ENCODE measurements at places on chromosomes 12 and 14.

DNA sequence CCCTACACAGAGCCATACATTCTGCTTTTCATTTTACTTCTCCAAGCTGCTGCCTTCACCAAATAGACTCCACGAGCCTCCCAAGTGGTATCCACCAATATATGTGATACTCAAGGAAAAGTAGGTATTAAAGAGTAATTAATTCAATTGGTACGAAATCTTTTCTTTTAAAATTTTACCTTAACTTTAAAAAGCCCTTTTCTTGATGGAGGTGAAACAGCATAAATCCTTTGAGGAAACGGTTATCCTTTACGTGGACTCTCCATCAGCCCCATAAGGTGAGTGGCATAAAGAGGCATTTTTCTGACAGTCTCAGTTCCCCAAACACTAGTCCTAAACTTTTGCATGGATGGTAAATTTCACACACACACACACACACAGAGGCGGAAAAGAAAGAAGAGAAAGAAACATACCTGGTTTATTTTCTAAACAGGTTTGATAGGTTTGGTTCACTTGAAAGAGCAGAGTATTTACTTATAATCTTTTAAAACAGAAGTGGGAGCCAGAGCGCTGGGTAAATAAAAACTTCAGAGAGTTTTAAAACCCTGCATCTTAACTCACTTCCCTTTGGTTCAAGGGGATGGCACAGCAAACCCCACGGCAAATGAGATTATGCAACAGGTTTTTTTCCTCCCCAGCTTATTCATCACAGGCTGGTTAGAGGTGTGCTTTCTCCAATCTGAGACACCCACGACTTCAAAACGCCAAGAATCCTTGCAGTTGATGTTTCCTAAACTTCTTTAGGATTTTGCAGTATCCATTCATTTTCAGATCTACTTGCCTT, 1.9 kb downstream of the DUSP16 start:
- no peak for DNase-seq

GRCh38 chr14:82230748-82231147, 697.1 kb upstream of the SEL1L start:
- DNase-seq, result no peak

GRCh38 chr12:4084573-4084972, 189.0 kb upstream of the CCND2 start:
- DNase-seq, result no peak

GRCh38 chr14:92105893-92106142, 564 bp downstream of the ATXN3 start:
- DNase-seq, result no peak

- DNase-seq, result no peak
Observed at GRCh38 chr14:98165976-98166375, 1106.0 kb downstream of the BCL11B start.

- no peak for DNase-seq
Observed at GRCh38 chr14:95070748-95071435, 86.4 kb downstream of the DICER1 start.

DNA sequence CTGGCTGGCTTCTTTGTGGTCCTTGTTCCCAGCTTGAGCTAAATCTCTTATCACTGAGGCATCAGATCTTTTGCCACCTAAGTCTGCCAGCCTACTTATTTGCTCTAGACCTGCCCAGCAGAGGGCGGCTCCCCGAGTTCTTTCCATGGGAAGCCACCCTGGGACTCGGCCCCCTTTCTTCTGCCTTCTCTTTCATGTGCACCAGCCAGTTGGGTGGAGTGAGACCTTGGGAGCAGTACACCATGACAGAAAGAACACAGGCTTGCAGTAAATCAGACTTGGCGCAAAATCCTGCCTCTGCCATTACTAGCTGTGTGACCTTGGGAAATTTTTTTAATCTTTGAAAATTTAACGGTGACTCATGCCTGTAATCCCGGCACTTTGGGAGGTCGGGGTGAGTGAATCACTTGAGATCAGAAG, 7.4 kb downstream of the SMAGP start:
- no peak for DNase-seq

DNA sequence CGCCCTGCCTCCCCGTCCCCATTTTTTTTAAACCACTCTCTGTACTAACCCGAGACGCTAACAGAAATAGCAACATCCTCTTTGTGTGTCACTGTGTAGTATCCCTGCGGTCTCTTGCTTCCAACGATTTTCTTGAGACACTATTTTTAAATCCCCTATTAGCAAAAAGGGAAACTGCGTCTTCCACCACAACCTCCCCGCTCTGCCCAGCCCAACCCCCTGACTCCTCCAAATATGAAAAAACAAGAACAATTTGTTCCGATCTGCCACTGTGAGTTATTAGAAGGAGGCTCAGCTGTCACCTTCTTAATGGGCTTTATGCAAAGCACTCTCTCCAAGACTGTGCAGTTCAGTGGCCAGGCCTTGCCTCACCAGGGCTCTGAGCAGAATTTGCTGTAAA, 76.3 kb downstream of the MAP1LC3B2 start:
- DNase-seq, result no peak

DNA sequence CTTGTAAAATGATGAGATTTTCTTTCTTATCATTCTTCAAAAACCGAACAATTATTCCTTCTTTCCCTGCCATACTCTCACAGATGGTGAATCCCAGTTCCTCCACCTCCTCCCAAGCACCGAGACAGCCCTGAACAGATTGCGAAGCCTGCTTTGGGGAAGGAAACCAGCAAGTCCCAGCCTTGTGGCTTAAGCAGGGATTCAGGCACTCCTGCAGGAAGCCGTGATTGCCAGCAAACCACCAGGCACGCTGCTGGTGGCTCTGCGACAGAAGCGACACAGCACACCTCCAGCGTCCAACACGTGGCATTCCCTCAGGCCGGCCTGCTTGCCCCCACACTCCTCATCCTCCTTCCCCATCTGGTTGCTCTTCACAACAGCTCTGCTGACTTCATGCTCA, 237.7 kb downstream of the GXYLT1 start:
- no peak for DNase-seq

GRCh38 chr12:88245905-88246304, 103.8 kb downstream of the TMTC3 start:
- DNase-seq, result no peak

- DNase-seq, result no peak
Observed at GRCh38 chr12:131766382-131767107, 55.7 kb downstream of the SFSWAP start.

DNA sequence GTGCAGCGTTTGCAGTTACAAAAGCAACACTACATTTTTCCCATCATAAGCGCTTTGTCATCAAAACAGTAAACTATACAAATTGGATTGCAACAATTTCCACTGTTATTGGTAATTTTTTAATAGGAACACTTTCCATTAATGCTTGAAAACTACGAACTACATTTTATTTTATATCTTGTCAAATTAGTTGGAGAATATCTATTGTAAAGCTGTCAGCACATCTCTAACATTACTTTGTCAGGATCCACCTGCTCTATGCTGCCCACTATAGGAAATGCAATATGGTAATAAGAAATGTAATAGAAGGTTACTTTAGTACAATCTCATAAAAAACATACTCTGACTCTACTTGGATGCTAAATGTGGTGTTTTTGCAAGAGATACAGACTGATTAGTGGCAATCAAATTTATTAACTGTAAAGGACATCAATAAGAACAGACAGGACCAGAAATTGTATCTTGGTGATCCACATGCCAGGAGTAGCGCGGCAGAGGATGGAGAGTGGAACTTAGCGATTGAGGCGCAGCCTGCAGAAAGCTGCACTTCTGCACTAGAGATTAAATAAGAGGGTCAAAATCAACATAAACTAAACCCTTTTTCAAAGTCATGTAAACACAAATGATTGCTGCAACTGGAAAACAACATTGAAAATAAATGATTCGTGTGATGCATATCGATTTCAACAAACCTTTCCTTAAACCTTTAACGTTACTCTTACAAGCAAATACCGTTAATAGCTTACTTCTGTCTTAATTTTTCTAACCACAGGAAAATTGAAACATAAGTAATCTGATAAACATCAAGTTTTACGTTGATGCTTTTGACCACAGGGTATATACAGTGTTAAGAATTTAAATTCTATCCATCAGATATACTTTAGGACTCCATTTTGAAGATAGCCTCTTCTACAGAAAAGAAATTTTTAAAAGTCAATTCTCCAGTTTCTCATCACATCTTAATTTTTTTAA, 3.6 kb upstream of the ARID2 start:
- no peak for DNase-seq

GRCh38 chr12:26773313-26774104, 59.5 kb downstream of the ITPR2 start:
- DNase-seq, result no peak

DNA sequence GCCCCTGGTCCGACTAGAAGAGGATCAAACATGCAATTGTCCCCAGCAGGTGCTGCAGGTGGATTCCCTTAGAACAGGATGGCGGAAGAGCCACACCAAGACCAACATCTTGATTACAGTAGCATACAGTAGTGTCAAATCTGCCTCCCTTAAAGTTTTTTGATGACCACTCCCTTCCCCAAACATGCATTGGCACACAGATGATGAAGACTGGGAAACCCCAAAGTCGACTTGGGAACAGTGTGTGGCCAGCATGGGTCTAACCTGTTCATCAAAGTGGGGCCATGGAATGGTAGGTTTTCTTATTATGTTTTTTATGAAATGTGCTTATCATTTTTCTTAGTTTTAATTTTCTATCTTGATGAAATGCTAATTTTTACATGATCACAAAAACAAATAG, 8.8 kb downstream of the PLXNC1 start:
- no peak for DNase-seq

- no peak for DNase-seq
Observed at GRCh38 chr14:23177181-23177580, 6.3 kb downstream of the SLC7A8 start.

GRCh38 chr14:50619569-50620141, 48.5 kb downstream of the SAV1 start:
- DNase-seq, result no peak

DNA sequence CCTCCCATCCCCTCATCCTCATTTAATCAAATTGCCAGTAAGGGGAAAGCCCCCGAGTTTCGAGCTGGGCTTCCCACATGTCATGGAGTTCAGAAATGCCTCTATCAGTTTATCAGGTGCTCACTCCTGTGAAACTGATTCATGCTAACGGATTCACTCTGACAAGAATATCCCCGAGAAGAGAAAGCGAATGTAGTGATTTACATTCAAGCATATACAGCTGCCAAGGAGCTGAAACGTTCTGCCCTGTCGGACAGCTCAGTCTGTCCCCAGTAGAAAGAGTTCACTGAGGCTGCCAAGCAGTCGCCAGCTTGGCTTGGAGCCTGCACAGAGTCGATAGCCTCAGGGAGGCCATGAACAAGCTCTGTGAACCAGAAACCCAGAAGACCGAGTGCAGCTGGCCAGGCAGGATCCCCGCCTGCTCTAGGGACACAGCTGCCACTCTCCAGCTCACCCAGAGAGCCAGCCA, 88.4 kb downstream of the TMCC3 start:
- DNase-seq, result no peak

GRCh38 chr14:64089920-64090319, 204.3 kb downstream of the ESR2 start:
- no peak for DNase-seq

All from smooth muscle cell of the brain vasculature (primary cell).